ENCODE measurements at places on chromosomes 6 and 20. TPM values are rescaled to one million over a fixed set of nuclear protein-coding genes. Genes with fewer than 3 reads are reported as not detected.

GRCh38 chr6:93416571-93417420, 2.6 kb downstream of the EPHA7 start:
- no peak for DNase-seq
- no peaks in the 10 kb centered on the region for H3K36me3 ChIP-seq
- H3K27ac ChIP-seq: no peak overlapping the region
- H3K27me3 ChIP-seq: peaks cover 5% of the 10 kb centered on the region

Gene PFDN4
- total RNA-seq: 299 TPM

DNA sequence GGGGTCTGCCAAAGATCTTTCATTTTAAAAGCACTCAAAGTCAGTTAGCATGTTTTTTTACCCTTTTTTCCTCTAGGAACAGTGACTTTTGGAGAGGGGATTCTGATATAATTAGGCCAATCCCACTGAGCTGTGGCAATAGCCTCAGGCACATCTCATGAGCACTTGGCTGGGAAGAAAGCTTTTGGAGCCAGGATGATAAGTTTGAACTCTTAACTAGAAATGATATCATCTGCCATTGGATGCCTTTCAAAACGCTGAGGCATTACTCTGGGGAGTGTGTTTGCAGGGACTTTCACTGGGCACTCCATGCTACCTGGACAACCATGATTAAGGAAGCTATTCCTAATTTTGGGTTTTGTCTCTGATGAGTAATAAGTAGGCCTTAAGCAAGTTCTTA, 3.7 kb downstream of the SCGN start:
- H3K27ac ChIP-seq: no peak overlapping the region
- H3K4me3 ChIP-seq: no peak overlapping the region
- no peaks in the 10 kb centered on the region for H3K27me3 ChIP-seq
- no peak for DNase-seq
- peaks cover 21% of the 10 kb centered on the region for H3K4me1 ChIP-seq

DNA sequence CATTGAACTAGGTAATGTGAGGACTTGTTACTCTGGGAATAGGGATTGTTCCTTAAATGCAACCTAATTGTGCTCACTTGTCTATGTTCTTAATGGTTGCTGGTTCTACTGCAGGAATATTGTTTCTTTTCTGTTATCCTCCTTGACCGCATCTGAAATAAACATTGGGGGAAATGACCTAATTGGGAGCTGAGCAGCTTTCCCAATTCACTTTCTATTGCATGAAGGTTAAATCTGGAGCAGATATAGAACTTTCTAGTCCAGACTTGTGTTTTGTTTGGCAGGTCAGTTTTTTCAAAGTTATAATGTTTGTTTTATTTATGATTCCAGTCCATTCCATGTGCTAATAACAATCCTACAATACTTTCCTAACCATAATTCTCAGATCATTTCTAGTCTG, 981.0 kb upstream of the CITED2 start:
- H3K27ac ChIP-seq: no peak overlapping the region
- H3K36me3 ChIP-seq: no peaks in the 10 kb centered on the region
- H3K27me3 ChIP-seq: no peaks in the 10 kb centered on the region

Gene PNPLA1
- total RNA-seq: not detected

Gene RIPPLY2
- total RNA-seq: not detected

DNA sequence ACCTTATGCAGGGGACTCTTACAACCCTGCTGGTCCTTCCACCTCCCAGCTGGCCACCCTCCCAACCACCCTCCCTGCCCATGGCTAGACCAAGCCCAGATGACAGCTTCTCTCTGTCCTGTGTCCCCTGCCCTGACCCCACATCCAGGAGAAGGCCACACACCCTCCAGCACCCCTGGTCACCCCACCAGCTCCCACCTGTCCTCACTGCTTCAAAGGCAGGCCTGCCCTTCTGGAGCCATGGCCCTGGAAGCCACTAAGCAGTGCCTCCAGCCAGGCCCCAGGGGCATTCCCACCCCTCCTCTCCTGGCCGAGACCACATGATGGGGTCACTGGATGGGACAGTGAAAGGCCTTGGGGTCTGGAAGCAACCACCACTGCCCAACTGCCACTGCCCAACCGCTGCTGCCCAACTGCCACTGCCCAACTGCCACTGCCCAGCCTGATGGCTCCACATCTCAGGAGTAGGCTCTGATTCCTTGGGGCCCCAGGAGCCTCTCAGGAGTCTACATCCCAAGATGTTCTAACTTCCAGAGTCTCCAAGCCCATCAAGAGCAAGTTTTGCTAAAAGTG, 30.5 kb downstream of the UBD start:
- no peak overlapping the region for H3K27ac ChIP-seq
- no peaks in the 10 kb centered on the region for H3K4me1 ChIP-seq
- no peak overlapping the region for H3K4me3 ChIP-seq
- no peaks in the 10 kb centered on the region for H3K36me3 ChIP-seq

Gene HLA-DMA
- total RNA-seq: 0.71 TPM

Gene STMN3
- 28.1 TPM for total RNA-seq

DNA sequence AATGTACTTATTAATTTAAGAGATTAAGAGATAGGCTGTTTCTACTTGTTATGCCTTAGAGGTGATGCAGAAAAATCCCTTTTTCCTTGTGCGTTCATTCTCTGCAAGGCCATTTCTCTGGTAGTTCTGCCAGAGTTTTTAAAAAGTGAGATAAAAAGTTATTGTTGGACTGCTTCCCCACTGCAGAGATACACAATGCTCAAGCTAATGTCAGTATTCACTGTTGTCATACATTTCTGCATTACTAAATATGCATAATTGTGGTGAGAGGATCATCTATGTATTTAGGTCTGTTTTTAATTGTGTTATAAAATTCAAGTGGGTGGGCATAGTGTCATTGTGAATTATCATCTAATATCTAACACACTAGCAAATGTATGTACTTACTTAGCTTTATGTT, 600.4 kb downstream of the HTR1B start:
- H3K4me3 ChIP-seq: no peak overlapping the region
- no peaks in the 10 kb centered on the region for H3K27me3 ChIP-seq
- no peaks in the 10 kb centered on the region for H3K36me3 ChIP-seq

Gene CCDC170
- 8.9 TPM for total RNA-seq

DNA sequence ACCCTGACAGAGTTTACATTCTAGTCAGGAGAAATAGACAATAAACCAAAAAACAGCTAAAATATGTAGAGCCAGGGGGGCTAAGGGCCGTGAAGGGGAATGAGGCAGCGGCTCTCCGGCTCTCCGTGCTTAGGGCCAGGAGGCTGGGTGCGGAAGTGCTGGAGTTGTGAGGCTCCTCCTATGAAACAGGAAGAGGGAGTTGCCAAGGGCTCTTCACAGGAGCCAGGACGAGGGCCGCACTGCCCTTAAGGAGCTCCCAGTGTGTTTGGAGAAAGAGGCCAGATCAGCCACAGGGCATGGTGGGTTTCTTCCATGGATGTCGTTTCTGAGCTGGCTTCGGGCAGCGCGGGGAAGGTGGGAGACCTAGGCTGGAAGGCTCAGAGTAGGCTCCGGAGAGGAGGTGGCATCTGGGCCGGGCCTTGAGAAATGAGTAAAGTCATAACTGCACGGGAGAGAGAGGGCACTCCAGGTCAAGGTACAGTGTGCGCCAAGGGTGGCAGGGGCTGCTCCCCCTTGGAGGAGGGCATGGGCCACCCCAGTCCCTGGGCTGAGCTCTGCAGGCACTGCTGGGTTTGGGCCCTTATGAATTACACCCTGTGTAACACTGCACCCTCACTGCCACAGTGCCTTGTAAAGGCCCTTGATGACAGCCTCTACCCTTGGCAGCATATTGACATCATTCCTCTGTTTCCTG, 20.8 kb upstream of the MLN start:
- no peak overlapping the region for H3K27ac ChIP-seq
- no peaks in the 10 kb centered on the region for H3K27me3 ChIP-seq
- peaks cover 20% of the 10 kb centered on the region for H3K4me1 ChIP-seq
- H3K36me3 ChIP-seq: no peaks in the 10 kb centered on the region
- no peak for DNase-seq
- H3K4me3 ChIP-seq: no peak overlapping the region

Gene PPP1R3G
- total RNA-seq: 0.56 TPM

GRCh38 chr20:57398231-57398821, 7.1 kb downstream of the RBM38 start:
- no peaks in the 10 kb centered on the region for H3K27me3 ChIP-seq
- no peak overlapping the region for H3K27ac ChIP-seq
- no peak overlapping the region for H3K4me3 ChIP-seq
- no peak for DNase-seq
- peaks cover 2% of the 10 kb centered on the region for H3K4me1 ChIP-seq

Gene CDH4
- not detected for total RNA-seq

DNA sequence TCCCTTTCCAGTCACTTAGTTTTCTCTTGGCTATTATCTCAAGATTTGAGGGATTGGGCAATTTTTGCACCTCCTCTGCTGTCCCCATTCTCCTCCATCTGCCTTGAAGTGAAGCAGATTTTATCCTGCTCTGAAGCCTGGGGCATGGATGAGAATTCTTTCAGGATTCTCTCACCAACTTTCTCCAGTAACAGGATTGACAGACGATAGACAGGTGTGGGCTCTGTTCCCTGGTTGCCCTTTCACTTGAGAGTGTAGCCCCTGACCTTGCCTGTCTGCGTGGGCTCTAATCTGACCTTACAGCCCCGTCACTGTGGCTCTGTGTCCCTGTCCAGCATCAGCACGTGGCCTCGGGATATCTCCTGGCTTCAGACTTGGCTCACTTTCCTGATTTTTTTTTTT, 27.1 kb downstream of the CDYL start:
- no peak overlapping the region for H3K27ac ChIP-seq
- no peaks in the 10 kb centered on the region for H3K36me3 ChIP-seq
- no peaks in the 10 kb centered on the region for H3K27me3 ChIP-seq

Gene SRPK1
- 142 TPM for total RNA-seq

GRCh38 chr6:24520929-24521546, 26.3 kb downstream of the ALDH5A1 start:
- DNase-seq: peak; percentile 62
- peaks cover 25% of the 10 kb centered on the region for H3K36me3 ChIP-seq
- H3K27me3 ChIP-seq: no peaks in the 10 kb centered on the region
- H3K27ac ChIP-seq: no peak overlapping the region
- no peaks in the 10 kb centered on the region for H3K4me1 ChIP-seq

- no peak overlapping the region for H3K27ac ChIP-seq
- H3K4me3 ChIP-seq: no peak overlapping the region
- no peak for DNase-seq
- H3K27me3 ChIP-seq: no peaks in the 10 kb centered on the region
Measured at GRCh38 chr20:56422824-56423189, 10.7 kb downstream of the CASS4 start.

Gene HLA-DRB5
- not detected for total RNA-seq

DNA sequence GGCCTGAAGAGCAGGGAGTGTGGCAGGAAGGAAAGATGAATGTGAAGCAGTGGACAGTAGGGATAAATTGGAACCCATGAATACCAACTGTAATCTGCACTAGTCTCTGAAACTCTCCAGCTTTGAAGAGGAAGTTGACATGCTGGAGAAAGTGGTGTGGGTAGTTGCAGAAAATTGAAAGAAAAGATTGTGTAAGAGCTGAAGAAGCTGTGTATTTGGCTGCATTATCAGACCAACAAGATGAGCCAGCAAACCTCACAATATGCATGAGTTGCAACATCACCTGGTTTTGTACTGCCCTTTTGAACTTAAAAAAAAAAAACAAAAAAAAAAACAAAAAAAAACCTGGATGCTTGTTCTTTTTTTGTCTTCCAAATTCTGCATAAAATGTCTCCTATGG, 921.9 kb upstream of the EYS start:
- no peak overlapping the region for H3K27ac ChIP-seq
- H3K4me1 ChIP-seq: no peaks in the 10 kb centered on the region

DNA sequence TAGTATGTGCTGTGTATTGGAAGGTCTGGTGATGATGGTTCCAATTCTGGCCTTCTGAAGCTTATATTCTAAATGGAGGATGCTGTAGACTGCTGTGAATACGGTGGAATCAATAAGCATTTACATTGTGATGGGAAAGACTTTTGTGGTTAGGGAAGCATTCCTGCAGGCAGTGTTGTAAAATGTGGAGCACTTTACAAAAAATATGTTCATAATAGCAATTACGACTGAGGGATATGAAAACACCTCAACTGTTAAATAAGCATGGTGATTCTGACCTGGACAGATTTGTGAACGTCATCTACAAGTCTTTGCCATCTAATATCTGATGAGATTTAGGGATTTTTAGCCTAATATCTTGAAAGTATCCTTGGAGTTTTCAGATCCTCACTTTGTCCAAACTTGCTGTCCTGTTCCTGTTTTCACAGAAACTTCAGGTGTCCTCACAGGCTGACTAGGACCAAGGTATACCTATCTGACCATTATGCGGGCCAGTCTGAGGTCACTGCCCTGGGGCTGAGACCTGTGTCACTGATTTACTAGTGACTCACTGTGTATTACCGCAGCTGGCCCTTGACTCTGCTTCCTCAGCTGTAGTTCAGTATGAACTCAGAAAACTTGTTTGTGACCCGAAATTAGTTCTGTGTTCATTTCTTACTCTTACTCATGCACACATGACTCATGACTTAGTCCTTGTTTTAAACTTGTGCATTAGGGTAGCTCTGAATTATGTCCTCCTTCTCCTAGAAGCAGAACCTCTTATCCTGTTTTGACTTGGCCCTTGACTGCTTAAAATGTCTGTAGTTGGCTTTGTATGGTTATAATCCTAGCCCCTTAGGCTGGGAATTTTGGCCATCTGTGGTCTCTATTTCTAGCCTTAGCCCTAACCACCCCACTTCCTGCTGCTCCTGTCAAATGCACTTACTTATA, 343.0 kb downstream of the CDKAL1 start:
- peak overlapping the region; percentile 8 for H3K4me3 ChIP-seq
- peak; percentile 93 for DNase-seq
- H3K27ac ChIP-seq: peak overlapping the region; percentile 70
- H3K27me3 ChIP-seq: no peaks in the 10 kb centered on the region
- no peaks in the 10 kb centered on the region for H3K36me3 ChIP-seq
- H3K4me1 ChIP-seq: peaks cover 62% of the 10 kb centered on the region

- no peaks in the 10 kb centered on the region for H3K36me3 ChIP-seq
- peak; percentile 35 for DNase-seq
- H3K4me3 ChIP-seq: peak overlapping the region; percentile 98
- H3K4me1 ChIP-seq: peaks cover 49% of the 10 kb centered on the region
- no peaks in the 10 kb centered on the region for H3K27me3 ChIP-seq
Measured at GRCh38 chr6:7108196-7108963, 619 bp downstream of the RREB1 start.

DNA sequence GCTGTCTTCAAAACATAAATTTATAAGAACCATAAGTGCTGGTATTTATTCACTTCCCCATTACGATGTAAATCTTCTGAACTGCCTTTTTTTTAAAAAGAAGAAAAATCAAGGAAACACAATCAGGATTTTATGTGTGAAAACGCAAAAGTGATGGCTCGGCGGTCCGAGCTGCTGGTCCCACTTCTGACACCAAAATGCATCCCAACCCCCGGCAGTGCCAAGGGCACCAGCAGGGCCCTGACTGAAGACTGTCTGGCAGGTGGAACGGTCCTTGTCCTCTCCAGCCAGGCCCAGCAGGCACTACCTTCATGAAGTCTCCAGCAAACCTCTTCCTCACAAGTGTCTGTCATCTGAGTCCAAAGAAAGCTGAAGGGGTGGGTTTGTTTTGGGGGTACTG, 41.2 kb downstream of the TBC1D7 start:
- H3K4me3 ChIP-seq: no peak overlapping the region
- H3K27ac ChIP-seq: no peak overlapping the region
- no peaks in the 10 kb centered on the region for H3K36me3 ChIP-seq
- H3K27me3 ChIP-seq: no peaks in the 10 kb centered on the region

GRCh38 chr6:105779110-105779509, 307.0 kb upstream of the PRDM1 start:
- H3K27ac ChIP-seq: no peak overlapping the region
- H3K36me3 ChIP-seq: no peaks in the 10 kb centered on the region
- no peaks in the 10 kb centered on the region for H3K27me3 ChIP-seq
- no peaks in the 10 kb centered on the region for H3K4me1 ChIP-seq
- H3K4me3 ChIP-seq: no peak overlapping the region

Gene VIP
- not detected for total RNA-seq

GRCh38 chr20:846894-847278, 13.4 kb downstream of the FAM110A start:
- DNase-seq: no peak
- no peaks in the 10 kb centered on the region for H3K27me3 ChIP-seq
- H3K36me3 ChIP-seq: no peaks in the 10 kb centered on the region

All from HepG2 (cell line).